ENCODE measurements at places on chromosomes 6 and 20.

DNA sequence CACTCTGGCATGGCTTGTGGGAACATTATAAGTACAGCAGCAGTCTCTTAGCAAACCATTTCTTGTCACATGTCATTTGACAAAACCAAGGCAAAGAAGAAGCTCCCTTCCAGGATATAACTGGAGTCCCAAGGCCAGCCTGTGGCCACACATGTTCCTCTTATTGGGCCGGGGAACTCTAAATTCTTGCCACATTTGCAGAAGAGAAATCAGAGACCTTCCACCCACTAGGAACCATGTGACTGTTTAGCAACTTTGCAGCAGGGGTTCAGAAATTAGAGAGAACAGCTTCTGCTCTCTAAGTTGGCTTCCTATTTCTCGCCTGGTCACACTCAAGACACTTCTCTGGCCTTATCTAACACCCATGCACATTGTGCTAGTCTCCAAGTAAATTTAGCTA, 20.4 kb upstream of the MEP1A start:
- DNase-seq, result no peak

GRCh38 chr20:37413379-37413778, 67.4 kb downstream of the SRC start:
- no peak for DNase-seq

GRCh38 chr6:73984571-73985210, 288.7 kb downstream of the CD109 start:
- DNase-seq, result no peak

DNA sequence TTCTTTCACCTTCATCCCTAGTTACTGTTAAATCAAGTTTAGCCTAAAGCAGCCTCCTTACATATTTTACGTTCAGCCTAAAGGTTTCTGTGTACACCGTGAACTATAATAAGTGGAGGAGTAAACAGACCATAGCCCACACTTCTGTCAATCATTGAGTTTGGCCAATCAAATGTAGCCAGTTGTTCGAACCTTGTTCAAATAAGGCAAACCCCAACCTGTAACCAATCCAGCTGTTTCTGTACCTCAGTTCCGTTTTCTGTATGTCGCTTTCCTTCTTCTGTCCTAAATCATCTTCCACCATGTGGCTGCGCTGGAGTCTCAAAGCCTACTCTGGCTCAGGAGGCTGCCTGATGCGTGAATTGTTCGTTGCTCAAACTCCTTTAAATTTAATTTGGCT, 1.8 kb upstream of the FBXO30 start:
- DNase-seq, result no peak

DNA sequence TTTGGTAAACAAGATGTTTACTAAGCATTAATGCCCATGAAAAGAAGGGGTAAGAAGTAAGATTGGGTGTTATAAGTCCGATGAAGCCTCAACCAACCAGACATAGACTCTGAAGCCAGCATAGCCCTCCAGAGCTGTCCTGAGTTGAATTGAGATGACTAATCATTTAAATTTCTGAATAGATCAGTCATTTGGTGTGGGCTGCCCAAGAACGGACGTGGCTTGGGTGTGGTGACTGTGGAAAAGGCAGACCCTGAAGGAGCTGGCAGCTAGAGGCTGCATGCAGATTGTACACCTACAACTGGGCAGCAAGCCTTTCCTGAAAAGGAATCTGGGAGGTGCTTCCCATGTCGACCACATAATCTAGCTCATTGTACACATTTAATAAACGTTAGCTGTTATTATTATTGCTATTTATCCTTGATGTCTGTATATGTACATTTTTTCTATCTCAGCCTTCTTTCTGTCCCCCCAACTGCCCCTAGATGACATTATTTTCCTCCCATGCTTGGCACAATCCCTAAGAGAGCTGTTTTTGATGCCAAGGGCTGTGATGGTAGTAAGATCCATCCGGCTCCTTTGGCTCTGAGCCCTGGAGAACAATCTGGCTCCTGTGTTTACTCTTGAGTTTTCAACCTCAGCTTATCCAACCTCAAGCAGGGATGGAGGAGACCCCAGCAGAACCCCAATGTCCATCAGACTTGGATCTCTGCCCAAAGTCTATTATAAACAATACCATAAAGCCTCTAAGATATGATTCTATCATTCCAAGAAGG, 57.6 kb upstream of the JAG1 start:
- DNase-seq, result peak; percentile 45

- no peak for DNase-seq
Measured at GRCh38 chr6:141460743-141461484, 671.8 kb upstream of the GJE1 start.
